ENCODE measurements at places on chromosomes 12 and 14. TPM values are rescaled to one million over a fixed set of nuclear protein-coding genes. Genes with fewer than 3 reads are reported as not detected.
A peak's percentile ranks its signal among the peaks of the same experiment; 100 is the strongest.

Gene ACVRL1
- not detected for total RNA-seq

Gene TAS2R9
- not detected for total RNA-seq

Gene MYH6
- total RNA-seq = not detected

Gene MYL2
- total RNA-seq = not detected

Gene CCDC85C
- total RNA-seq = 6.3 TPM

Gene CLEC4C
- not detected for total RNA-seq

Gene UBR7
- 41.6 TPM for total RNA-seq

Gene ACRBP
- 0.86 TPM for total RNA-seq

Gene TMPRSS12
- total RNA-seq = not detected

Gene GYS2
- total RNA-seq = not detected

Gene PLBD1
- not detected for total RNA-seq

Gene STAC3
- 2.0 TPM for total RNA-seq

Gene LGALS3
- total RNA-seq = 2.8 TPM

GRCh38 chr12:26537126-26537525, 295.9 kb downstream of the ITPR2 start:
- DNase-seq = no peak

- DNase-seq = no peak
Measured at GRCh38 chr14:97077687-97078086, 280.5 kb downstream of the VRK1 start.

DNA sequence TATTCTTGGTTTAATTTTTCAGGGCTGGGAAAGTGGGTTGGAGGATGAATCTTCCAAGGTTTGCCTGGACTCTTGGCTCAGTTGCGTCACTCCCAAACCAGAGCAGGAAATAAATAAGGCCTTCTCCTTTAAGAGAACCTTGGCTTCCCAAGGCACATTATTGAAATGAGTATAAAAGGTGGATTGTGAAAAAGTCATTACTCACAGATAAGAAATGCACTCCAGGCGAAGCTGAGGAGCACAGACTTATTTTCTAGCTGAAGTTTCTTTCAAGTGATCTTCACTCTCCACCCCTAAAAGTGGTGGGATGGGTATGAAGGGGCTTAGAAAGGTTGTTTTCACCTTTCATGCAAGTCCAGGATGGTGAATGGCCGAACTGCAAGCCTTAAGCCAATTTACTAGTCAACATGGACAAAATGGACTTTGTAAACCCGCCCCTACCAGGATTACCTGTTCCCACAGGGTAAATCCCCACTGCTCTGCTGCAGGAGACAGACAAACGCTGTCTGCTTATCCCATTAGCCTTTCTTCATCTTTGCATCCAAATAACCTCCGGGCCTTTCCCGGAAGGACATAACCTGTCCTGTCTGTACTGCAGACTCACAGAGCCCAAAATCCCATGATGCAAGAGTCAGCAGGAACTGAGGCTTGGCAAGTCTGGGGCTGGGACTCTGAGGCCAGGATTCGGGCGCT, 207.6 kb downstream of the BCL11B start:
- DNase-seq = no peak

DNA sequence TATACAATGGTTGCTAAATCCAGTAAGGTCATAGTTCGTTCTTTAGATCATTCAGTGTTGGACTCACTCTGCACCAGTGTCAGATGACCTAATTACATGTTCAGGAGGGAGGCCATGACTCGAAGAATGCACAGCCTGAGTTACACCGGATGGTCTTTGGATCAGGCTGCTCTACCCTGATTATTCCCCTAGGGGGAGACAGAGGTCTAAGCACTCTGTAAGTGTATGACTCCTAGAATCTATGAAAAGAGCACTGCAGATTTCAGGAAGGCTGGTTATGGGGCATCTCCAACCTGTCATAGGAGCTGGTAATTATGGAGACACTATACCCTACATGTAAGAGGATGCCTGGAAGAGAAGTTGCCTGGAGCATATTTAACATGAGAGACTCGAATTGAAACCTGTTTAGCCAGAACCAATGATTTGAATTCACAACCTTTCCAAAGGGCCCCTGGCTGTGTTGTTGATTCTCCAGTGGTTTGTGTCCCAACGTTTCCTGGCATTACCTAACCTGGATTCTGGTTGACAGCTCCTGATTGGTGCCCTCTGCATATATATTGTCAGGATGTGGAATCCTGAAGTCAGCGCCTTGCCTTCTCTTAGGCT, at the start of gene MUCL1:
MUCL1 (plus strand) TSS at position 584 of the 606 bp plus-strand sequence. CDS start 67 bp downstream, outside the sequence.
- DNase-seq = peak; percentile 68

GRCh38 chr14:95668235-95668772, 17.9 kb upstream of the TCL1B start:
- no peak for DNase-seq

DNA sequence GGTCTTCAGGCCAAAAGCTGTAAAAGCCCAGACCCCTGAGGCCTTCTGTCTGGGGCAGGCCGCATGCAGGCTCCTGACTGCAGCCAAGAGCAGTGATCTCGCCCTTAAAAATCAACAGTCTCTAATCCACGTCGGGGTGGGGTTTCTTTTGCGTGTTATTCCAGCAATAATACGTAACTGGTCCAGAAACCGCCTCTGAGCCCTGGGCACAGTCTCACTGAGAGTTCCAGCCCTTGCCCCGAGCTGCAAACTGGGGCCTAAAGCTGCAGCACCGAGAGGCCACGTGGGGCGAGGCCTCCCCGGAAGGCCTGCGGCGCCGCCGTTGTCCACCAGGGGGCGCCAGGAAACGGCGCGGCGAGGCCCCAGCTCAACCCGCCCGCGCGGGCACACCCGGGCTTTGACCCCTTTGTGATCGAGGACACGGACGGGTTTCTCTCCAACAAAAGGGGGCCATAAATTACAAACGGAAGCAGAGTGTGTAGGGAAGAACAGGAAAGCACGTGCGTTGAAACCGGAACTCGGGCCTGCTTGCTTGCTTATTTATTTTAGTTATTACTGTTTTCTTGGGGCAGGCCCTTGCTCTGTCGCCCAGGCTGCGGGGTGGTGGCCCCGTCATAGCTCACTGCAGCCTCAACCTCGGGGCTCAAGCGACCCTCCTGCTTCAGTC, 87.2 kb downstream of the NINJ2 start:
- DNase-seq = peak; percentile 89

GRCh38 chr14:106507354-106507753, 981.0 kb downstream of the TMEM121 start:
- DNase-seq = no peak

DNA sequence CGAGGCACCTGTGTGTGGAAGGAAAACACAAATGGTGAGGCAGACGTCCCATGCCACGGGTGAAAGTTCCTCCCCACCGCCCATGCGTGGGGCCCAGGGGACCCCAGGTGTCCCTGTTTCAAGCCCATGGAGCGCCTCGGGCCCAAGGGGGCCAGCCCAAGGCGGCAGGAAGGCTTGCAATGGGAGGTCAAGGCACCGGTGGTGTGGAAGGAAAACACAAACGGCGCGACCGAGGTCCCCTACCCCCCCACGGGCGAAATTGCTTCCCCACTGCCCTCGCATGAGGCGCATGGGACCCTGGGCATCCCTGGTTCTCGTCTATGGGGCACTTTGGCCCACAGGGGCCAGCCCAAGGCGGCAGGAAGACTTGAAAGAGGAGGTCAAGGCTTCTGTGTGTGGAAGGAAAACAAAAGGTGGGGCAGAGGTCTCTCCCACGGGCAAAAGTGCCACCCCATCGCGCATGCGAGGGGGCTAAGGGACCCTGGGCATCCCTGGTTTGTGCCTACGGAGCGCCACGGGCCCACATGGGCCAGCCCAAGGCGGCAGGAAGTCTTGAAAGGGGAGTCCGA, 379.4 kb downstream of the ALG10 start:
- no peak for DNase-seq

DNA sequence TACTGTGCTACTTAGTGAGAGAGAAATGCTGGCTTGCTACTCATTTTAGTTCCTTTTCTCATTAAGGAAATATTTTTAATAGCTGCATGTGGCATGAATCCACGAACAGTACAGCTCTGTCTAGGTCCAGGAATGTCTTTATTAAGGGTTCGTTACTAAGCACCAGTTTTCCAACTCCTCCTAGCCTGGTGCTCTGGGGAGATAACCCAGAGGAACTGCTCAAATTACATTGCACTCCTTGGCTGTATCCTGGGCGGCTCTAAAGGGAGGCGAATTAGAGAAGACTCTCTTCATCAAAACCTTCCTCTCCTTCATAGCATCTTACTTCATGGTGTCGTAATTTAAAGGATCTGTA, 101.3 kb downstream of the PPM1A start:
- no peak for DNase-seq

DNA sequence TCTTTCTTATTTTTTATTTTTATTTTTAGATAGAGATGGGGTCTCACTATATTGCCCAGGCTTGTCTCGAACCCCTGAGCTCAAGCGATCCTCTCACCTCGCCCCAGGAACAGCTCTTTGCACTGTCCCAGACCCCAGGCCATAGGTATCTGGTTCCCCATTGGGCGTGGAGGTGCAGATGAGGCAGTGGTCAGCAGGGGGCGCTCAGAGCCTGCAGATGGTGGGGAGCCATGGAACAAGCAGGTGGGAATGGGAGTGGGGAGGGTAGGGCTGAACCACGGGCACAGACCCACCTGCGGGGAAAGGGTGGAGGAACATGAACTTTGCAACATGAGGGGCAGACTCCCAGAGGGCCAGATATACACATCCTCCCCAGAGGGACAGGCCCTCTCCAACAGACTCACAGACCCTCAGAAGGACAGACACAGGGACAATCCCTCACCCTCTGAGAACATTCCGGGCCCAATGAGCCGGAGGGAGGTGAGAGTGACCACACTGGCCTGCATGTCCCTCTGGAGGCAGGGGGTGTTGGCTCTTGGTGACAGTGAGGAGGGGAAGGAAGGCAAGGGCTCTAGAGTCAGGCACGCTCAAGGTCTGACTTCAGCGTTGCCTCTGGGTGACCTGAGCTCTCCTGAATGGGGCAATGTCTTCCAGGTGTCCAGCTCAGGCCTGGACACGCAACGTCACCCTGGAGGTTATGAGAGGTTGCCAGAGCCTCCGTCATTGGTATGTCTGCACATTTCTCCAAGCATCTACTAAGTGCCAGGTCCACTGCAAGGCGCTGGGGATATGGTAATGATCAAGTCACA, 34.9 kb downstream of the KRT80 start:
- DNase-seq = peak; percentile 64

DNA sequence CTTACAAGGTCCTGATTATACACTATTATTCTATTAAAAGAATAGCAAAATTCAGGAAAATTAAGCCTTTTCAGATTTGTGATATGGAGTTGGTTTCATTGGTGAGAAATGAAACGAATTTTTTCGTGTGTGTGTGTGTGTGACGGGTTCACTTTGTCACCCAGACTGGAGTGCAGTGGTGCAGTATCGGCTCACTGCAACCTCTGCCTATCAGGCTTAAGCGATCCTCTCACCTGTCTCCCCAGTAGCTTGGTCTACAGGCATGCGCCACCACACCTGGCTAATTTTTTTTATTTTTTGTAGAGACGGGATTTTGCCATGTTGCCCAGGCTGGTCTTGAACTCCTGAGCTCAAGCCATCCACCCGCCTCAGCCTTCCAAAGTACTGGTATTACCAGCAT, 9.7 kb downstream of the PCBP2 start:
- DNase-seq = no peak

DNA sequence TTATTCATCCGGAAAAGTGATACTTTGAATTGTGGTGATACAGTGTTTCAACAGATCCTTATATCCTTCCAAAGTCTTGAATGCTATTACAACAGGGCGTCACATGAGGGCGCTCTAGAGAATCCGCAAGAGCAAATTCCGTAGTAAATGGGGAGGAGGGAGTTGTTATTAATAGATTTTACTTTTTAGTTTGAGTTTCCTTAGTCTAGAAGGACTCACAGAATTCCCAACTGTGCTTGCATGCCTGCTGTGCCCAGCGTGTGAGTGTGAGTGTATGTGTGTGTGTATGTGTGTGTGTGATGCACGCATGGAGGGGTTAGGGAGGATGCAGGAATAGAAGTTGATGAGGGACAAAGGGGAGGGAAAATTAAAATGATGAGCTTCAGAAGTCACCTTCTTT, 375.3 kb downstream of the C12orf75 start:
- no peak for DNase-seq

DNA sequence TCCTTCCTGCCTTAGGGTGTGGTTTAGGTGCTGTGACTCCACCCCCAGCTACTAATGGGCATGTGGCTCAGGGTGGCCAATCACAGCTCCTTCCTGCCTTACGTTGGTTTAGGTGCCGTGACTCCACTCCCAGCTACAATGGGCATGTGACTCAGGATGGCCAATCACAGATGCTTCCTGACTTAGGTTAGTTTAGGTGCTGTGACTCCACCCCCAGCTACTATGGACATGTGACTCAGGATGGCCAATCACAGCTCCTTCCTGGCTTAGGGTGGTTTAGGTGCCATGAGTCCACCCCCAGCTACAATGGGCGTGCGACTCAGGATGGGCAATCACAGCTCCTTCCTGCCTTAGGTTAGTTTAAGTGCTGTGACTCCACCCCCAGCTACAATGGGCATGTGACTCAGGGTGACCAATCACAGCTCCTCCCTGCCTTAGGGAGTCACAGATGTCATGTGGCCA, 163.9 kb downstream of the TBX5 start:
- DNase-seq = no peak

- peak; percentile 56 for DNase-seq
Measured at GRCh38 chr12:107368586-107368985, 275.2 kb upstream of the CRY1 start.

GRCh38 chr12:109359131-109359690, 11.5 kb downstream of the MYO1H start:
- DNase-seq = no peak

- no peak for DNase-seq
Measured at GRCh38 chr14:23299211-23299957, 3.3 kb downstream of the PPP1R3E start.

DNA sequence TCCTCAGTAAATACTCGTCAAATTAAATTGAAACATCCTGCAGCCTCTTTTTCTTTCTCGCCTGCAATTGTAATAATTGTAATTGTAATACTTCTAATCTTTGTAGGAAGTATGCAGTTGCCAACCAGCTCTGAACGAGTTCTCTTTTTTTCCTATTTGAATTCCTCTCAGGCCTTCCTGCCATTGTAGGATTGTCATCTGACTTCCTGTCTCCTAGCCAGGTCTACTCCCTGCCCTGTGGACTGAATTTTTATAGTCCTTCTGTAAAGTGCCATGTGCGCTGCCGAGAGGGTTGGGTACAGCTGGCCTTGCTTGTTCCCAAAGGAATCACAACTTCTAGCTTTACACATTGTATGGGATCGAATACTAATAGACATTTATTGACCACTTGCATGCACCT, 183.3 kb downstream of the SSPN start:
- no peak for DNase-seq

GRCh38 chr12:69880571-69880970, 55.5 kb downstream of the MYRFL start:
- no peak for DNase-seq

GRCh38 chr12:109753054-109753401, 39.4 kb downstream of the FAM222A start:
- no peak for DNase-seq

GRCh38 chr12:52631264-52631663, 12.9 kb upstream of the KRT73 start:
- DNase-seq = no peak

DNA sequence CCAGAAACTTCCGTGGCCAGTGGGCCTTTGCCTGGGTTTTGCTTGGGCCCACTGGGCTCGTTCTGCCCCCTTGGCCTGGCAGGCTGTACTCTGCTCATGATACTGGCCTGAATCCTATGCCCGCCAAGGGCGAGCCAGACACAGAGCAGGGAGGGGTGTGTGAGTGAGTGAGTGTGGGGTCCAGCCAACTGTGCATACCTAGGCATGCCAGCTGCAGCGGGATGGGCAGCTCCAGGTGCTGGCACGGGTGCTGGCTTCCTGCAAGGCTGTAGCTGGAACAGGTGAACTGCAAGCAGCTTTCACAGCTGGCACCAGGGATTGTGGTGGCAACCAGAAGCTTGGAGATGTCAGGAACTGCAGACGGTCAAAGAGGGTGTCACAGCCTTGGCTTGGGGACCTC, 1276.4 kb downstream of the SLC16A7 start:
- no peak for DNase-seq

GRCh38 chr12:92487138-92487485, 215.7 kb upstream of the PLEKHG7 start:
- no peak for DNase-seq

Measured in activated naive CD8-positive, alpha-beta T cell treated with anti-CD3 and anti-CD28 coated beads for 36 hours (primary cell).